ENCODE measurements at places on chromosomes 16 and 17.

DNA sequence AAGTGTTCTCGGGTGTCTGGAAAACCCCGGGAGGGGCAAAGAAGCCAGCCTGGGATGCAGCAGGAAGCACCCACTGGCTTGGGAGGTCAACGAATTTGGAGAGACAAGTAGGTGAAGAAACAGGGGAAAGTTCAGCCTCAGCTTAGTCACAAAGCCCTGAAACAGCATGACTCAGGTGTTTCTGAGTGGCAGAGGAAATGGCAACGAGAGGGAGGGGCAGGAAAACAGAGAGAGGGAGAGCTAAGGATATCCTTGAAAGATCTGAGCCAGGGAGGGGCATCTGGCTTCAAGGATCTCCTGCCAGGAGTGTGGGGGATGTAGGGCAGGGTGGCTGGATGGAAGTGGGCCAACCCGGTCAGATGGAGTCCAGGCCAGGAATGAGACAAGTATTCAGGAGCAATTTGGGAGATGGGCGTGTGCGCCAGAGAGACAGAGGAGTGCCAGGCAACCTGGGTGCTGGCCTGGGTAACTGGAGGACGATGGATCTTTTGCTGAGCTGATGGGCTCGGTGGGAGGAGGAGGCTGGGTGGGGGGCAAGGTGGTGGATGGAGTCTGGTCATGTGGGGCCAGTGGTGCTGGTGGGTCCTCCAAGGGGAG, 27.2 kb downstream of the ABCC3 start:
- DNase-seq: peak; percentile 61

- peak; percentile 76 for DNase-seq
These were observed 47.9 kb downstream of the MAPT start for GRCh38 chr17:45942284-45942683.

DNA sequence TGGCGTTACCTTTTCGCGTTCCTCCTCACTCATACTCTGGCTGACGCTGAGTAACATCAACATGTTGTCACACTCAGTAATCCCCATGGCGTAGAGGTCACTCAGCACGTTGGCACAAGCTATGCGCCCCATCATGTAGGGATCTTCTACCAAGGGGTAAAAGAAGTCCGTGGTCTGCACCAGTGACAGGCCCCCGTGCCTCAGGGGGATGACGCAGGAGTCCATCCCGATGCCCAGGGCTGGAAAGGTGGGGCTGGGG, 596 bp downstream of the SEPHS2 start:
- DNase-seq: no peak

- no peak for DNase-seq
These were observed 8.2 kb downstream of the CAVIN1 start for GRCh38 chr17:42414704-42415409.

GRCh38 chr16:30372725-30373124, 1.9 kb upstream of the MYL11 start:
- no peak for DNase-seq

DNA sequence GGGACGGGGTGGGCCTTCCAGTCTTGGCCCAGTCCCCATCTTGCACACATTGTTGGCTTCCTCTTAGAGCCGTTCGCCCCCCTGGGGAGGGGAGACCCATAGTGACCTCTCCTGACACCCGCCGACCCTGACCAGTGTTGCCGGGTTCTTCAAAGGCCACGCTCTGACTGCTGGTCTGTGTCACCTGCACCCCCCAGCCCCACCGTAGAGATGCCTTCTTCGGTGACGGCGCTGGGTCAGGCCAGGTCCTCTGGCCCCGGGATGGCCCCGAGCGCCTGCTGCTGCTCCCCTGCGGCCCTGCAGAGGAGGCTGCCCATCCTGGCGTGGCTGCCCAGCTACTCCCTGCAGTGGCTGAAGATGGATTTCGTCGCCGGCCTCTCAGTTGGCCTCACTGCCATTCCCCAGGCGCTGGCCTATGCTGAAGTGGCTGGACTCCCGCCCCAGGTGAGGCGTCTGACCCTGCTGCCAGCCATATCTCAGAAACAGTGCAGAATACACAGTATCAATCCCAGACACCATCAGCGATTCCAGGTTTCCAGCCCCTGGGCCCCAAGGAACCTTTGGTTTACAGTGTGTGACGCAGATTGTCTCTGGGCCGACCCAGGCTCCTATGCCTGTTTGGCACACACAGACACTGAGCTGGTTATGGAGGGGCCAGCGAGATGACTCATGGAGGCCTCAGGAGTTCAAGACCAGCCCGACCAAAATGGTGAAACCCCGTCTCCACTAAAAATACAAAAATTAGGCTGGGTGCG, 1.3 kb downstream of the SLC26A11 start:
- DNase-seq: no peak
